ENCODE measurements at places on chromosomes 11 and 22.

DNA sequence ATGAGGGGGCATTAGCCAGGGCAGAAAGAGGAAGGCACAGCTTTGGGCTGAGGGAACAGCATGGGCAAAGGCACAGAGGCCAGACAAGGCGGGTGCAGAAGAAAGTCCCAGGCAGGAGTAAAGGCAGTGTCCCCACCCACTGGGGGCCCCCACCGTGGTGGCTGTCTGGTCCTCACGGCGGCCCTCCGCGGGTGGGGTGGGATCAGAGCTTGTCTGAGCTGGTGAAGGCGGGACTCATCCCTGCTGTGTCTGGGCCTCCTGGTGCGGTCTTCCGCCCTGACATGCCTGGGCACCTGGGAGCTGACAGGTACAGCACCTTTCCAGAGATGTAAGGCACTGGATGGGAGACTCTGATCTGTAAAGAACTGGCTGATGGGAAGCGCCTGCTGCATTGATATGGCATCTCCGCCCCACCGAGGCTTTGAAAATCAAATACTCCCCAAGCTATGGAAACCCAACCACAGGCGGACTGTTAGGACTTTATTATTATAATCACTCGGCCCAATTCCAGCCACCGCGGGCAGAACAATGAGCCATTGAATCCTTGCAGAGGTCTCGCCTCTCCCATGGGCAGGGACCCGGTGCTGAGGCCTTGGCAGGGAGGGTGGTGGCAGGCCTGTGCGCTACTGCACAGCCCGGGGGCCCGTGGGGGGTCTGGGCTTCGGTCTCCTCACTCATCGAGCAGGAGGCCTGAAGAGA, 14.2 kb upstream of the GNB1L start:
- no peak for DNase-seq

DNA sequence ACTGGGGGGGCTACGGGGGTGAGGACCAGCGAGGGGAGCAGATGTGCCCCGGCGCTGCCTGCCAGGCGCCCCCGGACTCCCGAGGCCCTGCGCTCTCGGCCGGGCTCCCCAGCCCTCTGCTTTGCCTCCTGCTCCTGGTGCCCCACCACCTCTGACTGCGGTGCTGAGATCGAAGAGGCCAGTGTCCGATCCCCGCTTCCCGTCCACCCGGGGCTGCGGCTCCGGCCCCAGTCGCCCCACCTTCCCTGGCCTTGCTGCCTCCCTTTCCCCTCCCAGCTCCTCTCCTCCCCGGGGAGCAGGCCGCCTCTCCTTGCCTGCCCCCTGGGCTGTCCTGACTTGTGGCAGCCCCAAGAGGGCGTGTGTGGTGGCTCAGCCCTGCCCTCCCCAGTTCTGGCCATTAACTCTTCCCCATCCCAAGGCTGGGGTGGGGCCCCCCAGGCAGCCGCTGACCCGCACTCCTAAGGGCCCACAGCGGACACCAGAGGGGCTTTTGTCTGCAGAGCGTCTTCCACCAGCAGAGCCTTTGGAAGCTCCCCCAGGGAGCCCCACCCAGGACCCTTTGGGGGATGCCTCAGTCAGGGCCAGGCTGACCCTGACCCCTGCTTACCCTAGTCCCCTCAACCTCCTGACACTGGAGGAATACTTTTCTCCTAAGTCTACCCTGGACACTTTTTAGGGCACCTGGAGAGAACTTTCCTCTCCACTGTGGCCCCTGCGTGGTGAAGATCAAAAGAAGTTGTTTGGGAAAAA, 16.6 kb downstream of the RTN4RL2 start:
- DNase-seq, result no peak

- no peak for DNase-seq
These were observed 2.2 kb downstream of the SLC3A2 start for GRCh38 chr11:62882788-62883501.

- no peak for DNase-seq
These were observed 15.2 kb upstream of the MMP7 start for GRCh38 chr11:102545701-102546100.

- no peak for DNase-seq
These were observed 2.2 kb downstream of the CALCA start for GRCh38 chr11:14969901-14970323.

GRCh38 chr11:44398266-44399030, 88.5 kb upstream of the ALX4 start:
- DNase-seq, result no peak

DNA sequence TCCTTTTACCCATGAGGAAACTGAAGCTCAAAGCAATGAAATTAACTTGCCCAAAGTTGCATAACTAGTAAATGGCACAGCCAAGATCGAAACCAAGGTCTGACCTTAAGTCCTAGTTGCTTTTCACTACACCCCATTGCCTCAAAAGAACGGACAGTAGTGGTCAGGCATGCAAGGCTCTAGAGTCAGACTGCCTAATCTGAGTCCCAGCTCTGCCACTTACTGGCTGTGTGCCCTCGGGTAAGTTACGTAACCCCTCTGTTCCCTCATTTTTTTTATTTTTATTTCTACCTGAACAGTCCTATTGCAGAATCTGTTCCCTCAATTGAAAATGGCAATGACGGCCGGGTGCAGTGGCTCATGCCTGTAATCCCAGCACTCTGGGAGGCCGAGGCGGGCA, 9.6 kb downstream of the CYB561A3 start:
- no peak for DNase-seq

GRCh38 chr11:103619480-103619879, 417.0 kb upstream of the DDI1 start:
- DNase-seq, result no peak

GRCh38 chr11:105447936-105448702, 161.8 kb upstream of the GRIA4 start:
- no peak for DNase-seq

DNA sequence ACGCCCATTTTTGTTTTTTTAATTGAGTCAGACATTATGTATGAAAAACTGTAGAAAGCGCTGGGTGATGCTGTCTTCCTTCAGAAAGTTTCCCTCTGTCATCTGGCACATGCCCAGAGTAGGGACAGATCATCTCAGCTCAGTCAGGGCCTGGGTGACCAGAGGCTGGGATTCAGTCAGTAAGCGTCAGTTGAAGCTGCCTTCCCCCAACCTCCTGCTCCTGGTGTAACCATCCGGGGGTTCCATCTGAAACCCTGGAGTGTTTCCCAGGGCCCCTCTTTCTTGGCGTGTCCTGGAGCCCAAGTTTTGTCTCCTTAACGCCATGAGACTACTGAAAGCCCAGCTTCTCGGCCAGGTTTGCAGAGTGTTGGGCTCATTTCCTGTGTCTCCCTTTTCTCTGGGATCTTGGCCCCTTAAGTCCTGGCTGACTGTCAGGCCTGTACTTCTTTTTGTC, 10.7 kb downstream of the PPFIA1 start:
- no peak for DNase-seq

DNA sequence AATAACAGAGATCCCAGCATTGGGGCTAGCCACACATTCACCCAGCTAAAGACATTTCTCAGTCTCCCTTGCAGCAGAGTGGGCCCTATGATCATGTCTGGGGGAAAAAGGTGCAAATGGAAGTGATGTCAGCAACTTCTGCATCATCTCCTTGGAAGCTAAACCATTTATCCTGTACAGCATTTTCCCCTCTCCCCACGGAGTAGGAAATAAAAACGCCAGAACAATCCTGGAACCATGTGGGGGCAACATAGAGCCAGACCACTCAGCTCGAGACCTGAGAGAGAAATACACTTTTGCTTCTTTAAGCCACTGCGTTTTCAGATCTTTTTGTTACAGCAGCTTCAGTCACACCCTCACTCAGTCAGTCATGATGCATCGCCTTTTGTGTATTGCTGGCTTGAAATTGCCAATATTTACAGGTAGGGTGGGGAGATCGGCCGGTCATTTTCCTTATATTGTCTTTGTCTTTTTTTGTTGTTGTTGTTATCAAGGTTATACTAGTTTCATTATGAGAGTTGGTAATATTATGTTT, 9.1 kb upstream of the RAC2 start:
- DNase-seq, result no peak

DNA sequence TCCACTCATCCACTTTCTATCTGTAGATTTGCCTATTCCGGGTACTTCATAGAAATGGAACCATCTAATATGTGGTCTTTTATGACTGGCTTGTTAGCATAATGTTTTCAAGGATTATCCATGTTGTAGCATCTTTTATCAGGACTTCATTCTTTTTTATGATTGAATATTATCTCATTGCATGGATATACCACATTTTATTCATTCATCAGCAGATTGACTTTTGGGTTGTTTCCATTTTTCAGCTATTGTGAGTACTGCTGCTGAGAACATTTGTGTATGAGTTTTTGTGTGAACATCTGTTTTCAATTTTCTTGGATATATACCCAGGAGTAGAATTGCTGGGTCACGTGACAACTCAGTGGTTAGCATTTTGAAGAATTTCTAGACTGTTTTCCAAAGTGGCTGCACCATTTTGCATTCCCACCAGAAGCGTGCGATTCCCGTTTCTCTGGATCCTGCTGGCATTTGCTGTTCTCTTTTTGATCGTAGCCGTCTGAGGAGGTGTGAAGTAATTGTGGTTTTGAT, 8.9 kb downstream of the DERL3 start:
- DNase-seq, result no peak

- DNase-seq, result no peak
These were observed 211.7 kb downstream of the FAM76B start for GRCh38 chr11:95577716-95578460.

- no peak for DNase-seq
These were observed 67.0 kb downstream of the MAML2 start for GRCh38 chr11:96275801-96276594.

- DNase-seq, result no peak
These were observed 12.9 kb upstream of the CASTOR1 start for GRCh38 chr22:30301995-30302809.

- no peak for DNase-seq
These were observed 5.7 kb downstream of the C1QTNF6 start for GRCh38 chr22:37182101-37182948.

GRCh38 chr11:125960771-125961170, 14.9 kb downstream of the VSIG10L2 start:
- no peak for DNase-seq

- no peak for DNase-seq
These were observed 54.9 kb downstream of the ENDOD1 start for GRCh38 chr11:95144313-95145235.

DNA sequence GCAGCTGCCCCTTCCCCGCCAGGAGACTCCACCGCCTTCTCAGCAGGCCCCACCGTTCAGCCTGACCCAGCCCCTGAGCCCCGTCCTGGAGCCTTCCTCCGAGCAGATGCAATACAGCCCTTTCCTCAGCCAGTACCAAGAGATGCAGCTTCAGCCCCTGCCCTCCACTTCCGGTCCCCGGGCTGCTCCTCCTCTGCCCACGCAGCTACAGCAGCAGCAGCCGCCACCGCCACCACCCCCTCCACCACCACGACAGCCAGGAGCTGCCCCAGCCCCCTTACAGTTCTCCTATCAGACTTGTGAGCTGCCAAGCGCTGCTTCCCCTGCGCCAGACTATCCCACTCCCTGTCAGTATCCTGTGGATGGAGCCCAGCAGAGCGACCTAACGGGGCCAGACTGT, 42.6 kb downstream of the PPP2R1B start:
- DNase-seq, result no peak

DNA sequence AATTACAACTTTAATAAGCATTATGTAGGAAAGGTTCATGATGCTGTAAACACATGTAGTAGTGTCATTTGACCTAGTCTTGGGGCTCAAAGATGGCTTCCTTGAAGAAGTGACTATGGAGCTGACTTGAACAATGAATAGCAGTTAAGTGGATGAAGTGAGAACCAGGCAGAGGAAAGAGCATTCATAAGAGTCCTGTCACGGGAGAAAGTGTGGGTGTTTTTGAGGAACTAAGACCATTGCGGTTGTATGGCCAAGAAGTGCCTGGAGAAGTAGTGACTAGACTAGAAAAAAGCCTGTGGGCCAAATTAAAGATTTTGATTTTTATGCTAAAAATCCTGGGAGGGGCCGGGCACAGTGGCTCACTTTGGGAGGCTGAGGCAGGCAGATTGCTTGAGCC, 7.2 kb upstream of the IL18BP start:
- DNase-seq, result no peak

- no peak for DNase-seq
These were observed 1.7 kb upstream of the TYMP start for GRCh38 chr22:50531546-50531961.

- DNase-seq, result no peak
These were observed 113.8 kb downstream of the NECTIN1 start for GRCh38 chr11:119615003-119615881.

DNA sequence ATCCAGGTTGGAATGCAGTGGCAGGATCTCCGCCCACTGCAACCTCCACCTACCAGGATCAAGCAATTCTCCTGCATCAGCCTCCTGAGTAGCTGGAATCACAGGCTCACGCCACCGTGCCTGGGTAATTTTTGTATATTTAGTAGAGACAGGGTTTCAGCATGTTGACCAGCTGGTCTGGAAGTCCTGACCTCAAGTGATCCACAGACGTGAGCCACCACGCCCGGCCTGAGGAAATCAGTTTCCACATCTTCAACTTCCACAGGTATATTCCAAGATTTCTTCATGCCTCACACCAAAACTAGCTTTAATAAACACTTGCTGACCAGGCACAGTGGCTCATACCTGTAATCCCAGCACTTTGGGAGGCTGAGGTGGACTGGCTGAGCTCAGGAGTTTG, 7.6 kb downstream of the HARBI1 start:
- no peak for DNase-seq

DNA sequence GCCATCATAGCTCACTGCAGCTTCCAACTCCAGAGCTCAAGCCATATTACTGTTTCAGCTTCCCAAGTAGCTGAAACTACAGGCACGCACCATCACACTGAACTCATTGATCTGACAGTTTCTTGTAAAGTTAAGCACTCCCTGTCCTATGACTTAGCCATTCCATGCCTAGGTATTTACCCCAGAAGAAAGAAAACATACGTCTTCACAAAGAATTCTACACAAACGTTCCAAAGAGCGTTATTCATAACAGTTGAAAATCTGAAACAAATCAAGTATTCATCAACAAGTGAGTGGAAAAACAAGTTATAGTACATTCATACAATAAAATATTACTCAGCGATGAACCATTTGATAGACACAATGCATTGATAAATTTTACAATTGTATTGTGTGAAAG, 7.8 kb upstream of the NLRP10 start:
- no peak for DNase-seq

- DNase-seq, result no peak
These were observed 10.4 kb upstream of the ARHGAP8 start for GRCh38 chr22:44741929-44742328.

GRCh38 chr11:80649186-80649585, 1208.4 kb upstream of the TENM4 start:
- no peak for DNase-seq

- DNase-seq, result no peak
These were observed 1.7 kb downstream of the C2CD2L start for GRCh38 chr11:119108857-119109221.

- DNase-seq, result no peak
These were observed 640.2 kb upstream of the KIRREL3 start for GRCh38 chr11:127640561-127641451.

DNA sequence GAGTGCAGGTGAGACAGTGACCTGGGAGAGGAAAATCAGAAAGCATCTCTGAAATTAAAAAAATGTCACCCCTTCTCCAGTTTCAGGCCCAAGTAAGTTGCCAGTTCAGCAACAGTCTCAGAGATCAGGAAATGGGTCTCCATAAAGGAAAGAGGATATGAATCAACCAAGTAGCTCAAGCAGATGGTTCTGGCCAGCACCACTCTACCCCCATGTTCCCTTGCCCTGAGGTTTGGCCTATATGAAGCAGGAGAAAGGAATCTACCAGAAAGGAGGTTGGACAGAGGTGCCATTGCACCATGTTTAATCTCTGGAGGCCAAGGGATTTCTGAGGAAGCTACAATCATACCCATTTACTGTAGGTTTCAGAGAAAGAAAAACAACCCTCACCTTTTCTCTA, 7.7 kb downstream of the FZD4 start:
- DNase-seq, result no peak

GRCh38 chr11:70901951-70902521, 350.3 kb downstream of the SHANK2 start:
- DNase-seq, result no peak

All from effector CD8-positive, alpha-beta T cell (primary cell).